Hematopoietic multipotent progenitor cell treated with erythropoietin and hydrocortisone succinate and interleukin-3 and kit ligand, for 15 days (in vitro differentiated cells): ENCODE measurements at places on chromosomes 1 and 21.
A peak's percentile ranks its signal among the peaks of the same experiment; 100 is the strongest.

GRCh38 chr1:162873671-162874666, 13.0 kb upstream of the CCDC190 start:
- DNase-seq = no peak

GRCh38 chr1:159771127-159771895, 9.5 kb upstream of the DUSP23 start:
- no peak for DNase-seq

GRCh38 chr1:47617381-47618221, 179.8 kb downstream of the FOXD2 start:
- no peak for DNase-seq

DNA sequence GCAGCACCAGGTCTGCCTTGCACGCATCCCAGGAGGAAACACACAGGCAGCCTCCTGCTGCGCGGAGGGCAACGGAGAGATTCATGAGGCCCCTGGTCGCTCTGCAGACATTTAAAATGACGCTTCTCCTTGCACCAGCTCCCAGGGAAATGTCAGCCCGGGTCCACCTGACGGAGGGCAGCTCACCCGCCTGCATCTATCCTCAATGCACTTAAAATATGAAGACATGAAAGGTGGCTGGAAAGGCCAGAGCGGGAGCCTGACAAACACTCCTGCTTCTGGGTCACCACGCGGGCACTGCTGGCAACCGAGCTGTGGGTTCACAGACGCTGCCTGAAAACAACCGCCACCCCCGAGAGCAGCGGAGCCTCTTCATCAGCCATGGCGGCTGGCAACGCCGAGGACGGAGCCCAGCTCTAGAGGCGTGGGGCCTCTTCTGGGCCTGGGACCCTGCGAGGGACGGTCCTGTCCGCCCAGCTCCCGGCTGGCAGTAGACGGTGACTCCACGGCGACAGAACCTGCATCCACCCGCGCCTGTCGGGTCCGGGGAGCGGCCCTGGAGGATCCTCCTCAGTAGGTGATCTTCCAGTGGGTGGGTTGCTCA, 22.7 kb downstream of the POFUT2 start:
- DNase-seq = no peak

GRCh38 chr1:53949023-53949990, 3.2 kb downstream of the LRRC42 start:
- peak; percentile 32 for DNase-seq

- no peak for DNase-seq
Measured at GRCh38 chr1:113247782-113248181, 142.5 kb upstream of the MAGI3 start.

DNA sequence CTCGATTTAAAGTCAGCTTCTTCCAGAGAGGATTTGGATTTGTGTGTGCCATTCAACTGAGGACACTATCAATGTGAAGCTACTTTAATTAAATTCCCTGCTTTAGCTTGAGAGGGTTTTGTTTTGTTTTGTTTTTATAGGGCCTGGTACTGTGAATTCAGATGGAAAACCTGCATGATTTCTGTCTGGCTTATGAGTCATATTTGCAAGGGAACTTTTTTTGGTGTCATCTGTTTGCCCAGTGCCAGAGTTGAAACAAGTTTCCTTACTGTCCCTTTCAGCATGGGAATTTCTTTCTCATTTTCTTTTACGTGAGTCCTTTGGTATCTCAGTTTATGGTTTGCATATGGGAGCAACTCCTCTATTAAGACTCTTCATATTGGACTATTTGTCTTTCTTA, 194.6 kb downstream of the GREM2 start:
- no peak for DNase-seq

DNA sequence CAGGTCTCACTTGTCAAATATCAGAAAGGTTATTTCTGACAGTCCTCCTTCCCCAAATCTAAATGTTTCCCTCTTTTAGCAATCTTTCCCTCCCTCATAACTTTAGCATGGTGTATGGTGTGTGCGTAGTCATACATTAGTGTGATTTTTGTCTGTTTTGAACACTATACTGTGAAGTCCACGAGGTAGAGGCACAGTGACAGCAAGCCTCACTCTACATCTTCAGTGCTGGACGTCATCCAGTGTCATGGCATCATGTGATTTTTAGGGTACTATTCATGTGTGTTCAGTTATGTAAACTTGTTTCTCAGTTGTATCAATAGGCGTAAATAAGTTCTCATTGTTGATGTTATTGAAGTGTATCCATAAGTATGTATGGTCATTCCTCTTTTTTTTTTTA, 39.1 kb downstream of the DYRK1A start:
- DNase-seq = peak; percentile 25

- DNase-seq = no peak
Measured at GRCh38 chr1:89547563-89548116, 23.0 kb downstream of the LRRC8B start.

DNA sequence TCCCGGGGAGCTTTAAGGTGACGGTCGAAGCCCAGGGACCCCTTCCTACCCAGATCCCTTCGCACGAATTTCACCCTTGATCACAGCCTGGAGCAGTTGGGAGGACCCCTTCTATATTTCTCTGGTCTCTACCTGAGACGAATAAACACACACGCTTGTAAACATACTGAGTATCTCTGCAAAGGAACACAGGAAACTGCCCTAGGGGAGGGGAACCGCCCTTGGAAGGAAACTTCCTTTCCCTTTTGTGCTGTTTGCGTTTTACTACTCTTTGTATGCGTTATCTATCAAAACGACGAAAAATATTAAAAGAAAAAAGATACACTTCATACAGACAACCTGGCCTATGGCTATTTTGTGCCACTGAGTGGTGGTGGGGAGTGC, 750 bp downstream of the NECAP2 start:
- DNase-seq = no peak

- no peak for DNase-seq
Measured at GRCh38 chr1:104617474-104617873, 867.8 kb downstream of the AMY1C start.

DNA sequence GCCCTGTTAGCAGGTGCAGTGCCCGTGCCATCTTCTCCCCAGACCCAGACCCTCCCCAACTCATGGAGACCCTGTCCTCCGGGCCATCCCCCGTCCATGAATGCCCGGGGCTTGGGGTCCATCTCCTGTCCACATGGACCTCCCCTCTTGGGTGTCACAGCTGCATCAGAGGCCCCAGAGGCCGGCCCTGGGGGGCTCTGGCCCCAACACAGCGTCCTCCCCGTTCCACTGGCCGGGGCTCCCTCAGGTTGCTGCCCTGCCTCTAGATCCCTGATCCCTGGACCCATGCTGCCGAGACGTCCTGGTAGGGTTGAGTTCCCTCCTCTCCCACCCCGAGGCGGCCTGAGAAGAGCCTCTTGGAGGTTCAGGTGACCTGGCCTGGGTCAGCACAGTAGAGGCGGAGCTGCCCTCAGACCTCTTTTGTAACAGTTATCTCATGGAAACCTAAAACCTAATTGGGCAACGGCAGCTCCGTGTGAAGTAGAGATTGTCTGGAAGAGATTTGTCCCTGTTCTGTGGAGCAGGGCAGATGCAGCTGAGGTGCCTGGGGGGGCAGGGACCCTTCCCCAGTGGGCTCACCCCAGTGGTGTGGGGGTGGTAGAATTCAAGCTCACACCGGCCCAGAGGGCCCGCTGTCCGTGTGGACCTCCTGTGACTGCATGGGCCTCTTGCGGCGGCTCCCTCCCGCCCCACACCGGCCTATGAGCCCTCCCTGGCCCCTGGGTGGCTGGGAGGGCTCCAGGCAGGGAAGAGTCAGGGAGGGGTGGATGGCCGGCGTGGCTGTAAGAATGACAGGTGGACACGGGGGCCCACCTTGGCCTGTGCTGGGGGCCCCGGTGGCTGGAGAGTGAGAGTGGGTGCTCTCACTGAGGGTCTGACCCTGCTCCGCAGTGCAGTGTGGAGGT, 56.1 kb downstream of the SKI start:
- no peak for DNase-seq

DNA sequence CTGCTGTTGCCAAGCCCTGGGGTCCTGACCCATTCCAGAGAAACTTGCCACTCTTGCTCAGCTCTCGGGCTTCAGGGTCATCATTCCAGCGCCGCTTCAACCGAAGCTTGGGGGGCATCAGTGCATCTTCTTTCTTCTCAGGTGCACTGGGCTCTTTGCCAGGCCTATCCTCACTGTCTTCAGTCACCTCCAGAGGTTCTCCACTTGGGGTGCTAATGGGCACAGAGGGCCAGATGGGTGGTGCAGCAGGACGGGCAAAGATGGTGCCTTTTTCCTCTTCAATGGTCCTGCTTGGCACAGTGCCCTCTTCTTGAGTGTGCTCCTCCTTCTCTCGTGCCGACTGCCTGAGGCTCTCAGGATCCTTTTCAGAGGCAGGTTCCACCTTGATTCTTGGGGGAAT, 13.3 kb downstream of the ETV3 start:
- DNase-seq = no peak

DNA sequence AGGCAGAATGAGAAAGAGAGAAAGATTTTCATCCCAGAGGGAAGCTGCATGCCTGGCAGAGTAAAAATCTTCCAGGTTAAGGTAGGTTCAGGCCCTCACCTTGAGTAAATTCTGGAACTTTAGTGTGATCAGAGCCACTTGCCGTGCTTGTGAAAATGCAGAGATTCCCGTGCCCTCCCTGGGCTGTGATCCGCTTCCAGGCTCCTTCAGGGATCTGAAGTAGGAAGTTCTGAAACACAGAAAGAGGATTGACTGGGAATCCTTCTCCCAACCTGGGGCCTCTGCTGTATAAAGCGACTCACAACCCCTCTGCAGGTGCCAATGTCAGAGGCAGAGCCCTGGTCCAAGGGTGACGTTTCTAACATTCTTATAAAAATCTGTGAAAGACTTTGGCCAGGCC, 26.6 kb downstream of the NUAK2 start:
- DNase-seq = no peak

- DNase-seq = no peak
Measured at GRCh38 chr21:44958471-44959191, 18.8 kb downstream of the SLX9 start.

- DNase-seq = no peak
Measured at GRCh38 chr1:43241413-43241836, 28.4 kb upstream of the TMEM125 start.

DNA sequence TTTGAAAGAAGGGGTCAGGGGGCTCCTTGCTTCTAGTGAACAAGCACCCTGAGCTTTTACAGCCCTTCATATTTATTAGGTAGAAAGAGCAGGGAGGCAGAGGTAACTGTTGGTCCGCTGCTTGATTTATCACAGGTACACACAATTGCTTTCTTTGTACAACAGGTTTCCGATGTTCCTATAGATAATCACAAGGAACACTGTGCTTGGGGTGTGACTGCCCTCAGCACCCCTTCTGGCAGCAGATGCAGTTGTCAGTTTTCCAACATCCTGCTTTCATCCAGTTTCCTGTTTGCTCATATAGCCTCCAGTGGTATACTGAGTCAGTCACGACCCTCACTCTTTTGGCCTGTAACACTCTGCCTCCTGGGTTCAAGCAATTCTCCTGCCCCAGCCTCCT, 40.6 kb downstream of the SCP2 start:
- no peak for DNase-seq

- DNase-seq = no peak
Measured at GRCh38 chr1:59900640-59901039, 25.9 kb downstream of the CYP2J2 start.

DNA sequence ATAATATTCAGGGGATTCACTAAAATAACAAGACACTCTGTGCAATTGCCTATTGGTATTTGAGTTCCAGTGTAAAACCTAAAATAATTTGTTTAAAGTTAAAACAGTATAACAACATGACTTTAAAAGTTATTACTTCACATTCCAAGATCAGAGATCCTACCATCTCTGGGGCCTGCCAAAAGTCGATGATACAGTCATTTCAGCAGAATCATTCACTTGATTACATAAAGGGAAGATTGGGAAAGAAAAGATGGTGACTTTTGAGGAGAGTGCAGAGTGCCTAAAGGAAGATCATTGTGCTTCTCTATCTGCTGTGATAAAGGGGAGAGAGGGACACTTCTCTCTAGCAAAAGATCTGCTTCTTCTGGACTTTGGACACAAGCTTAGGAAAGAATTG, 784.4 kb upstream of the ADGRL4 start:
- DNase-seq = no peak

DNA sequence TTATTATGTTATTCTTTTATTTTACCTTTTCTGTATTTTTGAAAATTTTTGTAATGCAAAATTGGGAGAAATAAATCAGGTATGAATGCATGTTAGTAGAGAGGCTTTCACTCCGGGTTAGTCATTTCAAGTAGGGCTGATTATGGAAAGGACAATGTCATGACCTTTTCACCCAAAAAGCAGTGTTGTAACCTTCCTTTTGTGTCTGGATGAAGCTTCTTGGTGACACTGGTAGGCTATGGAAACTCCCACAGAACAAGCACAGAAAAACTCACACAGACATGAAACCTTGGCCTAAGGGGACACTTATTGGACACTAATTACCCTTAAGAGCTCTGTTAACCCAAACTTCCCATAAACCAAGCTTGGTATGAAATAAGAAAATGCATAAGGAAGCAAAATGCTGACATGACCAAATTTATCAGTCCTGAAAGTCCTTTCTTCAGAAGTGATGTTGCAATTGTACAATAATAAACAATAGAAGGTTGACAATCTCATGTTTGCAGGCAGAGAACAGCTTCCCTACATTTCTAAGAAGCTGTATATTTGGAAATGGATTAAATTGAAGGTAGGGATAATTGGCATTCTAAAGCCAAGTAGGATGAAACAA, 70.0 kb upstream of the KCNJ15 start:
- DNase-seq = no peak
